Activated B cell treated with CpG ODN at 0.5 μM for 24 hours (primary cell): ENCODE measurements at places on chromosomes 5 and 9. TPM values are rescaled to one million over a fixed set of nuclear protein-coding genes. Genes with fewer than 3 reads are reported as not detected.

DNA sequence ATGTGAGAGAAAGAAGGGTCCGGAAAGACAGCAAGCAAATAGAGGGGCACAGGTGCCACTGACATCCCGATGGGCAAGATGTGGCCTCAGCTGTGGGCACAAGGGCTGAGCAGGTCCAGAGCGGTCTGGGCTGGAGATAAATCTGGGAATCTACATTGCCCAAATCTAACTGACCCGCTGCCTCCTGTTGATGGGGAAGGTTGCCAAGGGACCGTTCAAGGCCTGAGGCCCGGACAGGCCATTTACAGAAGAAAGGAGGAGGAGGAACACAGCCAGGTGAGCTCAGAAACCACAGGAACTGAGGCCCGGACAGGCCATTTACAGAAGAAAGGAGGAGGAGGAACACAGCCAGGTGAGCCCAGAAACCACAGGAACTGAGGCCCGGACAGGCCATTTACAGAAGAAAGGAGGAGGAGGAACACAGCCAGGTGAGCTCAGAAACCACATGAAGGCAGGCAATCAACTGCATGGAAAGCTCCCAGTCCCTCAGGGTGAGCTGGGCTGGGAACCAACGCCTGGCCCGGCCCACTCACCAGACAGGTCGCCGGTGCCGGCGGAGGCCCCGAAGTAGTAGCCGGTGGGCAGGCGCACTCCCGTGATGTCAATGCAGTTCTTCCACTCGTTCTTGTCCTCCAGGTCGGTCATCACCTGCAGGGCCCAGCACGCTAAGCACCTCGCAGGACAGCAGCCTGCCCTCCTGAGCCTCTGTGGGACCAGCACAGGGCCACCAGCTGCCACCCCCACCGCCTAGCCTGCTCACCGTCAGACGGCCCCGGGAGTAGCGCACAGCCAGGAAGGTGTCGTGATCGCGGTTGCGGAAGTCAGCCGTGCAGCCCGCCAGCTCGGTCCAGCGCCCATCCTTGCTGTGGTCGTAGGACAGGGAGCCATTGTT, 14.6 kb downstream of the LMAN2 start:
- no peaks in the 10 kb centered on the region for H3K27me3 ChIP-seq
- no peak for DNase-seq
- no peak overlapping the region for H3K27ac ChIP-seq
- peaks cover 85% of the 10 kb centered on the region for H3K36me3 ChIP-seq

DNA sequence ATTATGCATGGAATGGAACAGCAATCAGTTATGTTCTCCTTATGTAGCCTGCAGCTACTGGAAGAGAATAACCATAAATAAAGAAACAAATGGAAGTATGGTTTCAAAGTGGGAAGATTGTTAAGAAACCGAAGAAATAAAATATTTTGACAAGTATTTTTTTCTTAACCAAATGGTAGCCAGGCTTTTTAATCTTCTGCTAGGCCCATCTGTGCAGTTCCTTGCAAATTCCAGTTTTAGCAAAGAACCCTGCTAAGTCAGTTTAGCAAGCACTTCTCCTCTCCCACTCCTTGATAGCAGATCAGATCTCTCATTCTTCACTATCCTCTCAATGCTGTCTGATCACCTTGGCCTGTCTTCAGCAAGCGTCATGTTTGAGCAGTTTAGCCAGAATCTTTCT, 111.1 kb upstream of the PRDM9 start:
- H3K36me3 ChIP-seq: no peaks in the 10 kb centered on the region
- no peak for DNase-seq
- H3K27me3 ChIP-seq: no peaks in the 10 kb centered on the region
- H3K4me3 ChIP-seq: no peak overlapping the region
- no peak overlapping the region for H3K27ac ChIP-seq
- H3K4me1 ChIP-seq: no peaks in the 10 kb centered on the region

- H3K36me3 ChIP-seq: no peaks in the 10 kb centered on the region
- no peak overlapping the region for H3K27ac ChIP-seq
- no peak overlapping the region for H3K4me3 ChIP-seq
- no peak for DNase-seq
- H3K4me1 ChIP-seq: peaks cover 10% of the 10 kb centered on the region
Observed at GRCh38 chr5:116566251-116566650, 8.4 kb downstream of the SEMA6A start.

GRCh38 chr5:10789021-10789420, 28.0 kb upstream of the DAP start:
- H3K4me1 ChIP-seq: no peaks in the 10 kb centered on the region
- no peak overlapping the region for H3K27ac ChIP-seq
- H3K36me3 ChIP-seq: no peaks in the 10 kb centered on the region
- H3K4me3 ChIP-seq: no peak overlapping the region
- H3K27me3 ChIP-seq: no peaks in the 10 kb centered on the region

GRCh38 chr9:123796094-123796493, 133.8 kb downstream of the DENND1A start:
- H3K27me3 ChIP-seq: no peaks in the 10 kb centered on the region
- peaks cover 10% of the 10 kb centered on the region for H3K4me1 ChIP-seq
- DNase-seq: no peak
- H3K4me3 ChIP-seq: no peak overlapping the region

GRCh38 chr5:158170534-158170933, 311.6 kb upstream of the CLINT1 start:
- H3K4me3 ChIP-seq: no peak overlapping the region
- H3K4me1 ChIP-seq: peaks cover 34% of the 10 kb centered on the region
- DNase-seq: no peak

GRCh38 chr5:154866841-154867240, 8.4 kb downstream of the CNOT8 start:
- peaks cover 62% of the 10 kb centered on the region for H3K36me3 ChIP-seq
- H3K4me1 ChIP-seq: peaks cover 35% of the 10 kb centered on the region
- DNase-seq: no peak
- H3K27me3 ChIP-seq: no peaks in the 10 kb centered on the region
- H3K27ac ChIP-seq: no peak overlapping the region

DNA sequence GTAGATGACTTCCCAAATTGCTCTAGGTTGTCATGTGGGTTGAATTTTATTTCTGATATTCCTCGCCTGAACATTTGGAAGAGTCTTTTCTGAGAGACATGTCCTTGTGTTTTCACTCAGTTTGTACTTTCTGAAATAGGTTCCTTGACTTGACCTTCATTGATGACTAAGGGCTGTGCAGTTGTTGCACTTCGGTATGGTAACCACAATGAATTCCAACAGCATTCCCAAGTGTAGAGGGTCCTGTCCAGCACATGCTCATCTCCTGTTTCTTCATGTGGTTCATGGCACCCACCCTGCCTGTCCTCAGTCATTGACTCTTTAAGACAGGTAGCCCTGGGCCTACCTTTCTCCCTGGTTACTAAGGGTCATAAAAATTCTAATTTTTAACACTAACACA, 527.8 kb downstream of the MTRR start:
- no peak for DNase-seq
- no peak overlapping the region for H3K27ac ChIP-seq
- no peaks in the 10 kb centered on the region for H3K27me3 ChIP-seq

DNA sequence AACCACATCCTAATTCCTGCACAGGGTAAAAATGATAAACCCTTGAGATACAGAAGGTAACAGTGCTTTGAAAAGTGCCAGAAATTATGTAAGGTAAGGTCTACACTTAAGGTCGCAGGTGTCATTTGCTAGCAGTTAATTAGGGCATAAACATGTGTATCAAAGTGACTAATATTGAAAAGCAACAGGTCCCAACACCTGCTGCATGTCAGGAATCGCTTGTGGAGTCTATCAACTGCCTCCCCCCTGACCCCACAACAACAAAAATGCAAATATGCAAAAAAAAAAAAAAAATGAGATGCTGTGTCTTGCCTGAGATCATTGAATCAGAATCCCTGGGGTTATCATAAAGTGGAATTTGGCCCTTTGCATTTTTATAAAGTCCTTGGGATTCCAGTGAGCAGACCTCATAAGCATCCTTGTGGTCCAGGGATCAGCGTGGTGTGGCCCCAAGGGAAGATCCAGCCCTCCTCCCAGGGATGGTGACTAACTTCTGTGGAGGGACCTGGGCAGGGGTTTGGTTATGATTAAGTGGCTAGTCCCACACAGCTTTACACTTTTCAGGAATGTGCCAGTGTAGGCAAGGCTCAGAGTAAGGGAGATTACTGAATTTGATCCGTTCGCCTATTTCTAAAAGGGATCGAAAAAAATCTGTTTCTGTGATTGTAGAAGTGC, 92.5 kb upstream of the TNFSF8 start:
- no peak overlapping the region for H3K4me3 ChIP-seq
- peaks cover 16% of the 10 kb centered on the region for H3K27me3 ChIP-seq
- no peaks in the 10 kb centered on the region for H3K36me3 ChIP-seq
- no peak overlapping the region for H3K27ac ChIP-seq
- H3K4me1 ChIP-seq: no peaks in the 10 kb centered on the region

DNA sequence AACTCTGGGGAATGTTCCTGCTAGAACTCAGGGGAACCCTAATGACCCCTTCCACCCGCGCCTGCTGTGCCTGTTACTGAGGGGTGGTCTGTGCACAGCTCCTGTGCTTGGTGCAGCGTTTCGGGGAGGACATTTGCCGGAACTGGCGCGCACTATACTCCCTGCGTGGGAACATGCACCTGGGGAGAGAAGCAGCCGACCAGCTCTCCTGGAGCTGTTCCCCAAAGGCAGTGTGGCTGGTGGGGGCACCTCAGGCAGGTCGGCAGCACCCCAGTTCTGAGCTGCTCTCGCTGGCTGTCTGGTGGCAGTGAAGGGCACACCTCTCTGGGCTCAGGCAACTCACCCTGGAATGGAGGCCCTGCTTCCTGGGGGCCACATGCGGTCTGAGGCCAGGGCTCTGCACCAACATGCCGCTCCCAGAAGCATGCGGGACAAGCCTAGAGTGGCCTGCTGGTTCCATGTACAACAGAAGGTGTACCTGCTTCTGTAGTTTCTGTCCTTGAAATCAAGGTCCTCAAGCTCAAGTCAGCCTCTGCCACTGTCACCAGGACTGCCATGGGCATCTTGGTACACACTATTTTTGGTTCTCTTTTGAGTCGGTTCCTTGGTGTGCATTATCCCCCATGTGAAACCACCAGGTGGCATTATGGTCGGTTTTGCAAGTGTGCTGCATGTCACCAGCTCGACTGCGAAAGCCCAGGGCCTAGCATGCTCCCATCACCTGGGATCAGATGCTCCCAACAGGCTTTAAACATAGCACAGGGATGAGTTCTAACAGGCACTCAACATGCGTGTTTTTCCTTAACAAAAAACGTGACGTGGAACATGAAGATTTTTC, 7.8 kb upstream of the MRNIP start:
- H3K4me1 ChIP-seq: no peaks in the 10 kb centered on the region
- peaks cover 71% of the 10 kb centered on the region for H3K36me3 ChIP-seq
- no peak for DNase-seq
- no peak overlapping the region for H3K27ac ChIP-seq

The LEAP2 gene
- 2.5 and 3.3 TPM in 2 replicates for total RNA-seq

The ADRB2 gene
- 3.2 TPM in 2 replicates for total RNA-seq

The RNF14 gene
- total RNA-seq: 30.0 and 30.4 TPM in 2 replicates

The PDE8B gene
- total RNA-seq: not detected in 2 replicates
